Upper lobe of left lung (tissue), 6 donors: ENCODE measurements at places on chromosomes 2 and 18. TPM values are rescaled to one million over a fixed set of nuclear protein-coding genes. Genes with fewer than 3 reads are reported as not detected.

DNA sequence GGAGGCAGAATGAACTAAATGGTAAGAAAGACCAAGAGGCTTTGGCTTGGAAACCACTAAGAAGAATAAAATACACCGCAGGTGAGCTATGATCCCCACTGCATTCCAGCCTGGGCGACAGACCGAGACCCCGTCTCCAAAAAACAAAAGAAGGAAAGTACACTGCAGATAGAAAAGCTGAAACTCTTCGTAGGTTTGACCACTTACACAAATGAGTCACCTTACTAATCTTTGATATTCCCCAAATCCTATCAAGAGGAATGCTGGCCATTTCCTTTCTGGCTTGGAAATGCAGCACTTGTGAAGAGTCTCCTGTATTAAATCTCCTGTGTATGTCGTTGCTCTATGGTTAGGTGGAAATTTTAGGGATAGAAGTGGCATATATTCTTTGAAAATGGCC, 108.8 kb downstream of the MTCL1 start:
- DNase-seq: no peak

GRCh38 chr2:27152102-27152795, 3.4 kb downstream of the TCF23 start:
- no peak for DNase-seq

DNA sequence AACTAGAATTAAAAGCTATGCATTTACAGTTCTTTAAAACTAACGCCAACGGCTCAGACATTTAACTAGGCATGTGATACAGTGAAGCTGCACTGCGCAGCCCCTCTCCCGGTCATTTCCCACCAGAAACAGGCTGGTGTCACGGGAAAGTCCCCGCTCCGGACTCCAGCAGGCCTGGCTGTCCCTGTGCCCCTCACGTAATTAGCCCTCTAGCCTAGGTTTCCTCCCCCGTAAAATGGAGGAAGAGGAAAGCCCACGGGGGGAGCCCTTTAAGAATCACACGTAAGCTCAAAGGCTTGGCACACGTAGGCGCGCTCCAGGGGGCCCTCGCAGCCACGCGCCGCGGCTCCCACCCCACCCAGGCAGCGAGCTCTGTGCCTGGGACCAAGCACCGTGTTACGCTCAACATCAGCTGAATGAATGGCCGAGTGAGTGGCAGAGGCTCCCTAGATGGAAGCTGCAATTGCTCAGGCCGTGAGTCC, 48.0 kb downstream of the KCNIP3 start:
- no peak for DNase-seq

DNA sequence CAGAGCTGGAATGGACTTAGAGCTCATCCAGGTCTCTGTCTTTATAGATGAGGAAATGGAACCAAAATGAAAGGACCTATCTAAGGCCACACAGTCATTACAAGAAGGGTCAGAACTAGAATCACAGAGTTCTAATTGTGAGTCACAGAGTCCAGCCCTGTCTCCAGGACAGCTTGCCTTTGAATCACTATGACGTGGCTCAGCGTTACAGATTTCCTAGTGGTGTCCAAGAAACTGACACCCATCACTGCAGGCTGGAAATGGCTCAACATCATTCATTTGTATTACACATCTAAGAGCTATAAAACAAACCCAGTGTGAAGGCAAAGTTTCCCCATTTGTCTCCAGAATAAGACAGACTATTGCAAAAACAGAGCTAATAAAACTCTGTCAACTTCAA, 164.3 kb upstream of the SIX2 start:
- DNase-seq: no peak

DNA sequence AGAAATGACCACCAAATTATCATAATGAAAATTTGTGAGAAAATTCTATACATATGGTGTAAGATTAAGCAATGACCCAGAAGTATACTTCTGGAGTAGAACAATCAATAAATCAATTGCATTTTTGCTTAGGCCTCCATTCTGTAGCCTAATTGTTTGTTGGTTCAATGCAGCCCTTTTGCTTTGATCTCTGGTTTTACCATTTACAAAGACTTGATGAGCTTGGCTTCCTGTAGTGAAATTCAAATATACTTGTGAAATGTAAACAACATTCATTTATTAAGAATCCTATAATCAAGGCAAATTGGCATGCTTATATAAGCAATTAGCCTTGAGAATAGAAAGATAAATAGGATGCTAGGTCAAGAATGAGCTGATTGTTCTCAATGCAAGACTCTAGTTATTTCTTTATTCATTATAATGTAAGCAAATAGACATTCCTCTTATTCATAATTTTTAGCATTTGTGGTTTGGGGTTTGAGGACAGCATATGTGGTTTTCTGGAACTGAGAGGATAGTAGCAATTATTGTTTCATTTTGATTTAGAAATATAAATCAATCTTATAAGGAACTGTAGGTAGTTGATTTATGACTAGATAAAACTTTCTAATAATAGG, 9.7 kb downstream of the FMNL2 start:
- no peak for DNase-seq

- no peak for DNase-seq
Measured at GRCh38 chr18:41871229-41872000, 83.6 kb upstream of the PIK3C3 start.

- no peak for DNase-seq
Measured at GRCh38 chr2:17441790-17442189, 76.5 kb downstream of the RAD51AP2 start.

The VAPA gene
- 343 TPM for total RNA-seq

The PLEK gene
- 19.3 TPM for total RNA-seq

The ASPRV1 gene
- 2.1 TPM for total RNA-seq
